Endodermal cell (in vitro differentiated cells): ENCODE measurements at places on chromosomes 1 and 21. TPM values are rescaled to one million over a fixed set of nuclear protein-coding genes. Genes with fewer than 3 reads are reported as not detected.

The OR2L8 gene
- total RNA-seq: not detected in 3 replicates

The ZSWIM5 gene
- 11.4 and 12.3 TPM in 2 replicates for total RNA-seq

The CYP4A22 gene
- total RNA-seq: 0.35 TPM in 1 of 3 replicates, not detected in the others

The SPRR2B gene
- total RNA-seq: not detected in 3 replicates

The LYPD8 gene
- not detected in 3 replicates for total RNA-seq

The LRRC7 gene
- total RNA-seq: 2.2 and 2.3 TPM in 2 replicates

The PPM1J gene
- 3.1 TPM in 2 replicates for total RNA-seq

DNA sequence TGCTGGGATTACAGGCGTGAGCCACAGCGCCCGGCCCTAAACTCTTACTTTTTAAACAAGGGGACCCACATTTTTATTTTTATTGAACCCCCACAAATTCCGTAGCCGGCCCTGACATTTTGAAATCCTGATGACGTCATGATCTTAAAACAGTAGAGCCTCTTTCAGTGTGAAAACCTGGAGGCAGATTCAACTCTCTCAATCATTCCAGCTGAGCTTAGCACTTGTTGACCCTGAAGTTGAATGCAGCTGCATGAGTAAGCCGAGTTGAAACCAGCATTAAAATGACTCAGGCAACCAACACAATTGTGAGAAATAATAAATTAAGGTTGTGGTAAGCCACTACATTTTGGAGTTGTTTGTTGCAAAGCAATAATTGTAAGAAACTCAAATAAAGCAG, 93.9 kb upstream of the ADGRL4 start:
- no peak for DNase-seq

- no peak for DNase-seq
These were observed 1.0 kb downstream of the LEPR start for GRCh38 chr1:65421351-65422025.

GRCh38 chr1:38715415-38715814, 144.2 kb downstream of the RRAGC start:
- DNase-seq: no peak

DNA sequence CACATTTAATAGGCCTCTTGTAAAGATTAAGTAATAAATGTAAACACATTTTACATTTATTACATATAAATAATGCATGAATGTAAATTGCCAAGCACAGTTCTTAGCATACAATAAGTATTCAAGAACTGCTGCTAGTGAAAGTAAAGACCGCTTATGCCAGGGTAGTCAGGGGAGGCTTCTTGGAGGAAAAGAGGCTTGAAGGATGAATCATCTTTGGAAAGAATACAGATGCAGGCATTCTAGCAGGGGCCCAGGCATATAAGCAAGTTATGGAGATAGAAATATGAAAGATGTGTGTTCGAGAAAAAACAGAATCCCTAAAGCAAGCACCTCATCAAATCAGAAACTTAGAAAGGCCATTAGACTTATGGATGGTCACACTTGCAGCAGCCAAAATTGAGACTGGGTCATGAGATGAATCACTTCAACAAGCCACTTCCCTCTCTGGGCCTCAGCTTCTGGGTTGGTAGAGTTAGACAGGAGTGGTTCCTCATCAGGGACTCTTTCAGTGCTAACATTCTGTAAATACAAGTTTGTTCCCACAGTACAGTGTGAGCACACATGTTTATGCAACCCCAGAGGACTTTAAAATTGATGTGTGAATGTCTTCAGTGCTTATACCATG, 79.8 kb upstream of the ROR1 start:
- DNase-seq: no peak

- no peak for DNase-seq
These were observed 29.2 kb upstream of the PDE9A start for GRCh38 chr21:42624095-42624790.

DNA sequence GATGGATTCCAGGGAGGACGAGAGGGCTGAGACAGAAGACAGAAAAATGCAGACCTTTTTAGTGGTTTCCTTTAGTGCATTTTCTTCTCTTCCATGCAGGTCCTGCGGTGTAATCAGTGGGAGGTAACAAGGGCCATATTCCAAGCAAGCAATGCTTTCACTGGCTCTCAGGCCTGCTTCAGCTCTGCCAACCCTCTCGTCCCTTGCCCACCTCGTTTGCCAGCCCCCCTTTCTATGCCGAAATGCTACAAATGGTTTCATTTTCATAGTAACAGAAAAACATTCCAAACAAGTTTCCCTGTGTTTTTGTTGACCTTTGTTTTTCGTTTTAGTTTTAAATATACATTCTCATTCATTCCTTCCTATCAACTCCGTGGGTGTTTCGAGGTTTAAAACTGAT, 443.1 kb downstream of the TTLL7 start:
- DNase-seq: no peak

DNA sequence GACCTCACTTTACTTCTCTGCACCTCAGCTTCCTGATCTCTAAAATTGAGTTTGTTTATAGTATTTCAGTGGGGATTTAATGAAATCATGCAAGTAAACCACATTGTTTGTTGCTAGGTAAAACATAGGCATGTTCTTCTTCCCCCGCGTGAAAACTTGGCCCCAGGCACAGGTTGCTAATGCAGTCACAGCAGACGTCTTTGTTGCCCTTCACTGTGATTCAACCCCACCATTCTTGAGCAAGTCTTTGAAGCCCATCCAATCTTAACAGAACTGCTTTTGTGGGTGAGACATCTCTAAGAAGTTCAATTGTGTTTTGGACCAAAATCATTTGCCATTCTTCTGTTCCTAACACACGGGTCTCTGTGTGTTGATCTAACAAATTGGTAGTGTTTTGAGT, 185.5 kb downstream of the ZNF281 start:
- no peak for DNase-seq

GRCh38 chr1:98110674-98111073, 189.8 kb upstream of the DPYD start:
- no peak for DNase-seq

DNA sequence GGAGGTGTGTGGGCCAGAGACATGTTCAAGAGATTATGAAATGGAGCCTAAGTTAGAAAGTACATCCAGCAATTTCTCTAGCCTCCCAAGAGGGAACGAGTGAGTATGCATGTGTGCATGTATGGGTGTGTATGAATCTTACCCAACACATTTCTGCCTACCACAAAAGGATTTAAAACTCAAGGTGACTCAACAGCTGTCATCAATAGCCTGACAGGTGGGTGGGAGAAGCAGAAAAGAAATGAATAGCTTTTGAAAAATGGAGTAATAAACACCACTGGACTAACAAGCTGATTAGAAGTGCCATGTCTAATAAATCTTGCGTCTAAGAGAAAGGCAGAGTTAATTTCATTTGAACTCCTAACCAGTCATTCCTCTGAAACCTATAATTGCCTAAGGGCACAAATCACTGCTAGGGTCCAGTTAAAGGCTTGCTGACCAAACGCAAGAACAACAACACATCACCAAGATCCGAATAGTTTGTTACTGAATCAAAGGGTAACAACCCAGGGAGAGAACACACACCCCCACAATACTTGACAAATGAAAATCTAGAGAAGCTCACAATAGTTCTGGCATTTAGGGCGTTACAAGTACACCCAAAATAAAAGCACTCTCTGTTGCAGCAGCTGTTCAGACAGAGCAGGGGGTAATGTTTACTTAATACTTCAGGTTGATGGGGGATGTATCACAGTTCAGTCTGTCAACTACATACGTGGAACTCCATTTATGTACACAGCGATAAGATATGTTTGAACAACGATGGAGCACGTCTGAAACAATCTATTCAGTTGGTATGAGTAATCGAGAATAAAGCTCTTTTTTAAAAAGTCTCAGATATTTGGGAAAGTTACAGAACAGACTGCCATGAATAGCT, 1.4 kb downstream of the KIAA0319L start:
- DNase-seq: no peak

GRCh38 chr1:27137544-27138075, 17.3 kb downstream of the SLC9A1 start:
- no peak for DNase-seq

DNA sequence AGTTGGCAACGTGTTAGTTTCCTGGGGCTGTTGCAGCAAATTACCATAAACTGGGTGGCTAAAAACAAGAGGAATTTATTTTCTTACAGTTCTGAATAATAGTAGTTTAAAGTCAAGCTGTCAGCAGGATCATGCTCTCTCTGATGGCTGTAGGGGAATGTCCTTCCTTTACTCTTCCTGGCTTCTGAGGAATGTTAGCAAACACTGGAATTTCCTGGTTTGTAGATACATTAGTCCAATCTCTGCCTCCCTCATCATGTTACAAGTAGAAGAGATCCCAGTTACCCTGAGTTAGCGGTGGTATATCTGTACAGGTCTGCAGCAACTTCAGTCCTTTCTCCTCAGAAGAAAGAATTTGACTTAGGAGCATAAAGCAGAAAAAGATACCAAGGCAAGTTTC, 2249.1 kb downstream of the NCAM2 start:
- no peak for DNase-seq

GRCh38 chr1:6266641-6267040, 5.7 kb upstream of the GPR153 start:
- DNase-seq: no peak

DNA sequence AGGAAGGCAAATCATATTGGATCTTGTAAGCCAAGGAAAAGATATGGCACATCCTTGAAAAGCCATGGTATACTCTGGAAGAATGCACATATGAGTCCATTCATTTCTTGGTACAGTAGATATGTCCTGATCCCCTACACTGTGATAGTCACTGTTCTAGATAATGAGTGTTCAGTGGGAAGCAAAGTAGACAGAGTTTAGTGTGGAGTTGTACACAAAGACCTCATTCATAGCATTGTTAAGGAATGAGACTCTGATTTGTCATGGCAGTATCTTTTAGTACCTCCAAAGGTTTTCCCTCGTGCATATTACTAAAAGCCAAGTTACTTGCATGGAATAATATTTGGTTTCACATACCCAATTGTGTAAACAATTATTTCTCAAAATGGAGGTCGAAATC, 204.7 kb downstream of the NFIA start:
- DNase-seq: no peak

GRCh38 chr1:191953526-191953925, 204.7 kb upstream of the RGS18 start:
- no peak for DNase-seq

DNA sequence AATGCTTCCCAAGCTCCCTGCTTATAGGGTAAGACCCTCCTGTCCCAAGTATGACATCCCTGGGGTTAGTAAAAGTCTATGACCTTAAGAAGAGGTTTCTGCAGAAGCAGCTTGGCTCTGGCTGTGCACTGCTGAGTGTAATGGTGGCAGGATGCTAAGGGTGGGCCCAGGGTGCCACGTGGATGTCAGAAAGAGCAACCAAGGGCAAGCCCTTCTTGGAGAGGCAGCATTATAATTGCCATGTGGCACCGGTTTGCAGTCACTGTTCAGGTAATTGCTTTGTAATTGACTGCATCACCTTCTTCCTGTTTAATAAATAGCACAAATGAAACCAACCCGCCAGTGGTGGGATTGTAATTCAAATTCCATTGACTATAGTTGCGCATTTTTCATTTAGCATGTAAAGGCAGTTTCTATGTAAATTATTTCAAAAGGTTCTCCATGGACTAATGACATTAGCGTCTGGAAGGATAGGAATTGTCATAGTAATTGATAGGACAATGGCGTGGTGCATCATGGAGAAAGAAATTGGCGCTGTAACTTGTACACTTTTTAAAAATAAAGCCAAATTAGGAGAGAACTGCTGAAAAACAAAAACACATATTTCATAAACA, 490.6 kb upstream of the VAMP3 start:
- DNase-seq: no peak

DNA sequence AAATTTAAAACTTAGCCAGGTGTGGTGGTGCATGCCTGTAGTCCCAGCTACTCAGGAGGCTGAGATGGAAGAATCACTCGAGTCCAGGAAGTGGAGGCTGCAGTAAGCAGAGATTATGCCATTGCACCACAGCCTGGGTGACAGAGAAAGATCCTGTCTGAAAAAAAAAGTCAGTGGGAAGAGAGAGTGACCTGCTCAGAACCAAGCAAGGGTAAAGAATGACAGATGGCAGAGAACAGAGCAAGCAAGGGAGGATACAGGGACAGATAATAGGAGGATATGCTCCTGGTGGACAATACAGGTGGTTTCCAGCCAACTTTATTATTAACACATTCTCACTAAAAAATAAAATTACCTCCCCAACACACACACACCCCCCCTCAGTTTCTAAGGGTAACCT, 4.6 kb upstream of the TMEM51 start:
- no peak for DNase-seq

DNA sequence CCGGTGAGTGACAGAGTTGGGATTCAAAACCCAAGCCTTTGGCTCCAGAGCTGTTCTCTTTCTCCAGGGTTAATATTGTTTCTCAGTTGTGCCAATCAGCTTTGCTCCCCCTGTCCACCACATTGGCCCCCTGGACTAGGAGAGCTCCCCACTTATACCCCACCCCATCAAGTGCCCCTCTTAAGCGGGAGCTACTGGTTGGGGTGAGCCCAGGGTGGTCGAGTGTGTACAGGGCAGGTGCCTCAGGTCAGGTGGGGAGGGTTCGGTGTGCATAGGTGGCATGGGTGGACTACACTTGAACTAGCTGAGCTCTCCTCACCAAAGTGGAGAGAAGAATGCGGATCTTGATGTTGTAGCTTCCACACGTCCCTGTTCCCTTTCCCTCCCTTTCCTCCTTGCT, 14.2 kb downstream of the KCNA2 start:
- DNase-seq: peak; percentile 15
